ENCODE measurements at places on chromosomes 4 and X.

DNA sequence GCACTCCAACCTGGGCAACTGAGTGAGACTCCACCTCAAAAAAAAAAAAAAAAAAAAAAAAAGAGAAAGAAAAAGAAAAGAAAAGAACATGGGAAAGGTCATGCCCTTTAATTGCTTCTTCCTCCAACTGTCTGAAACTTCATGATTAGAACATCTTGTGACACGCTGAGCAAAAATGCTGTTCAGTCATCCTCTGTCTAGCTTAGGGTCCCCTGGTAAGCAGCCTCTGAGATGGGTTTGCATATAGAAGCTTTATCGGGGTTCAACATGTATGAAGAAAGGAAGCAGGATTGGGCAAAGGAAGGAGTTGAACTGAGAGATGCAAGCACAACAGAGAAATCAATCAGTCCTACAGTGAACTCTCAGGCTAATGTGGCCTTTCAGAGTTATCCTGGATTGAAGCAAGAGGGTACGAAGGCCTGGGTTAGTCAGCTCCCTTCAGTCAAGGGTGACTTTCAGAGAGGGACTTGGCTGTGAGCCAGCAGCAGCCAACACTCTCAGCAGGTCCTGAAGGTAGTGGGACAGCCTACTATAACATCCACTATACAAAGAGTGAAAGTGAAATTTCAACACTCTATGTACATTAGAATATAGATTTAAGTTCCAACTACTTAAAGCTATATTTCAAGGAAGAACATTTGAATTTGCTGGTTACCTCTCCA, 11.4 kb downstream of the MAOB start:
- no peak for DNase-seq

GRCh38 chr4:152459326-152459725, 76.6 kb downstream of the FBXW7 start:
- no peak for DNase-seq

GRCh38 chr4:2834001-2834921, 9.4 kb upstream of the ADD1 start:
- DNase-seq, result no peak

DNA sequence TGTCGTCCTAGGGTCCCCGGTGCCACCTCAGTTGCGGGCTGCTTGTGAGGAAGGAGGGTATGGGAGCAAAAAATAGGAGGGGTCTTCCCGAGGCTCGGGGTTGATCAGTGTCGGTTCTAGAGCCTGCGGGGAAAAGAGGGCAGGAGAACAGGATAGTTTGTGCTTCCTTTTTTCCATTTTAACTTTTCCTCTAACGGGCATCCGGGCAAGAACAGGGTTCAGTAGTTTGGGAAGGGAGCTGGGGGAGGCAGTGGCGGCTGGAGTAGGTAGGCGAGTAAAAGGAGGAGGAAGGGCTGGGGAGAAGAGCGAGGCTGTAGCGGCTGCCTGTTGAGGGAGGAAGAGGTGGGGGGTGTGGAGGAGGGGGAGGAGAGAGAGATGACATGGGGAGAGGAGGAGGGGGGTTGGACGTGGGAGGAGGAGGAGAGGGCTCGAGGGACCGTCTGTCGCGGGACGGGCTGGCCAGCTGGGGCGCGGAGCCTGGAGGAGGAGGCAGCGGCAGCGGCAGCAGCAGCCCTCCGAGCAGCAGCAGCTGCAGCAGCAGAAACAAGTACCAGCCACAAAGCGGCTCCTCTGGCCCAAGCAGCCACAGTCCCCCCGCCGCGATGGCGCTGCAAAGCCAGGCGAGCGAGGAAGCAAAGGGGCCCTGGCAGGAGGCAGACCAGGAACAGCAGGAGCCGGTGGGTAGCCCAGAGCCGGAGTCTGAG, at the start of gene SLC16A2:
Gene SLC16A2 (plus strand): TSS at position 458 of the 704 bp plus-strand sequence. CDS start 145 bp downstream, at position 603.
- no peak for DNase-seq

DNA sequence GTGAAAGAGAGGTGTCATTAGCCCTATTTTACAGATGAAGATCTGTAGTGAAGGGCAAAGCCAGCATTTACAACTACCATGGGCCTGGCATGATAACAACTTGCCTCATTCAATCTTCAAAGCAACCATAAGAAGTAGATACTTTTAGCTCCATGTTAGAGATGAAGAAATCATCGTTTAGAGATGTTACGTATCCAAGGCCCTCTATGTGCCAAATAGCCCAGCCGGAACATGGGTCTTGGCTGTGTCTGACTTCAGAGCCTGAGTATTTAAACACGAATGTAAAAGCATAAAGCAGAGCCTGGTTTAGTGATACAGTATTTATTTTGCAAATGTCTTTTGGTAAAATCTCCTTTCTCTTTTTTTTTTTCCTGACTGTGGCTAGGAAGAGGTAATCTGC, 197.1 kb downstream of the RASL11B start:
- DNase-seq, result no peak

GRCh38 chrX:132216806-132217202, 2.4 kb downstream of the RAP2C start:
- peak; percentile 3 for DNase-seq

DNA sequence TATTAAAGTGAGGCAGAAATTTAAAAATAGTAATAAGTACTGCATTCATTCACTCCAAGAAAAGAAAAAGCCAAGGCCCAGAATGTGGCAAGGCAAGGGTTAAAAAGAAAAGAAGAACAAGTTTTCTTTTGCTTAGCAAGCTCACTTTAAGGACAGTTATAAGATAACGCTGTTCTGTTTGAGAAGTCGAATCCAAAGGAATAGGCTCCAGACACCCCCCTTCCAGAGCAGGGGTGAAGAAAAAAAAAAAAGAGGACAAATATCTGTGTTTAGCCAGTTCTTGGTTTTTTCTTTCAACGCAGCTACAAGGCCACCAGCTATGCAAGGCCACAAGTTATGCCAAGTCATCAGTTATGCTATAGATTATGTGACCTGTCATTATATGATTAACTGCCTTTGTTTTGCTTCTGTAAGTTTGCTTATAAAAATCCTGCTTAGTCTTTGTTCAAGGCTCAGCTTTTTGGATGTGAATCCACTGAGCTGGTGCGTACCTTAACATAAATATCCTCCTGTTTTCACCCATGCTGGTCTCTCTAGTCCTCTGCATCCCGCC, 1.4 kb downstream of the GRK4 start:
- no peak for DNase-seq

DNA sequence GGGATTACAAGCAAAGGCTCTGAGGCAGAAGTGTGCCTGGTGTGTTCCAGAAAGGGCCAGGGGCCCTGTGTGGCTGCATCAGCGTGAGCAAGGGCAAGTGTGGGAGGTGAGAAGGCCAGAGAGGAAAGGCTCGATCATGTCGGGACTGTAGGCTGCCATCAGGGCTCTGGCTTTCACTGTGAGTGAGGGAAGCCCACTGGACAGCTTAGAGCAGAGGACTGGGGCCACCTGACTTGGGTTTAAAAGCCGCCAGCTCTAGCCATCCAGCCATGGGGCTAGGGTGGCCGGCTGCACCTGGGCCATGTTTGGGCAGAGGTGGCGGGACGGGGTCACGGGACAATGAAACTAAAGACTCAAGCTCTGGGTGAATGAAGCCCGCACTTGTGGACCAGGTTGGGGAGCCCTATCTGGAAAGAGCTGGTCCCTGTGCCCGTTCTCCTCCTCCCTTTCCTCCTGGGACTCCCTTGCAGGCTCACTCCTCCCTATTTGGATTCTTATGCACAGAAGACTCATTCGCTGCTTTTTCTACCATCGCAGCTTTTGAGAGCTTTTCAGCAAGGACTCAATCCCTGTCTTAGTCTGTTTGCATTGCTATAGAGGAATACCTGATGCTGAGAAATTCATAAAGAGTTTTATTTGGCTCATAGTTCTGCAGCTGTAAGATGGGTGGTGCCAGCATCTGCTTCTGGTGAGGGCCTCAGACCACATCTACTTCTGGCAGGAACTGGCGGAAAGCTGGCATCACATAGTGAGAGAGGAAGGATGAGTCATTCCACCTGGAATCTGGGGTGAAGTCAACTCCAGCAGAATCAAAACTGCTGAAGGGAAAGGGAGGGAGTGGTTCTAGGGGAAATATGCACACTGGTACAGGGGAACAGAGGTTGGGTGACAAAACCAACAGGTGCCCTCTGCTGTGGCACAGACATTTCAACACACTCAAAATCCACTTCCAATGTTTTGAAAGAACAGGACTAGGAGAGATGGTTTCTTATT, 15.3 kb downstream of the CTAG1B start:
- no peak for DNase-seq
